ENCODE measurements at places on chromosomes 5 and 9.

DNA sequence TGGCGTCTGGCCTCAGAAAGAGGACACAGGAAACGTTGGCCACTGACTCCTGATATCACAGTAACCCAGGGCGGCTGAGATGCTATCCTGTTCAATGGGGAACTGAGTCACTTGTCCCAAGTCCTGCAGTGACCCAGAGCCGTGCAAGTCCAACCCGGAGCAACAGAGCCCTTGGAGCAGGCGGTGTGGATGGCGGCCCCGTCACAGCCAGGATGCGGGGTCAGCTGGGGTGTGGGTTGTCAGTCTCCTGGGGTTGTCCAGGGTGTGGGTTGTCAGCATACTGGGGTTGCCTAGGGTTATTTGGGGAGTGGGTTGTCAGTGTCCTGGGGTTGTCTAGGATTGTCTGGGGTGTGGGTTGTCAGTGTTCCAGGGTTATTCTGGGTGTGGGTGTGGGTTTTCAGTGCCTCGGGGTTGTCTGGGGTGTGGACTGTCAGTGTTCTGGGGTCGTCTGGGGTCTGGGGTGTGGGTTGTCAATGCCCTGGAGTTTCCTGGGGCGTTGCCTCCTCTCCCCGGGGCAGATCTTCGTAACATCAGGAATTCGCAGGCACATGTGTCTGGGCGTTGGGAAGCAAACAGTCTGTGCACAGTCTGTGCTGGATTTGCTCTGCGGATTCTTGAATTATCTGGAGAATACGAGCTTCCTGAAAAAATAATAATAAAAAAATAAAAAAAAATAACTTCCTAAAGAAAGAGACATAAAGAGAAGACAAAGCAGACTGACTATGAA, 257.5 kb downstream of the PARP8 start:
- DNase-seq, result no peak

GRCh38 chr5:140576776-140577201, 12.2 kb downstream of the SLC35A4 start:
- no peak for DNase-seq

DNA sequence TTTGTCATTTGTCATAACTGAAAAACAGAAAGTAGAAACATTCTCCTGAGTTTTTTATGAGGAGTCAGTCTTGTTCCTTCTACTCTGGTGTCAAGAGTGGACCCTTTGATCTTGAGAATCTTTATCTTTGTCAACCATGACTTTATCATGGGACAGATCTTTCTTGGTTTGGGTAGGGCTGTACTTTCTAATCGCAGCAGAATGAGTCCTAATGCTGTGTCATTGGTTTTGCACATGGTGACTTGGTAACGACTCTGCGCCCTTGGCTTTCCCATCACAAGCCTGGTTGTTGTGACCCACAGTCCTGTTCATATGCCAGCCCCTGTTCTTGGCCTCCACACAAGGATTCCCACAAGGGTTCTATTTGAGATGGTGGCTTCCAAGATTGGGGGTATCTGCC, 45.6 kb downstream of the AOPEP start:
- no peak for DNase-seq

GRCh38 chr5:58450811-58451629, 8.9 kb downstream of the PLK2 start:
- no peak for DNase-seq

GRCh38 chr5:139474890-139475791, 4.3 kb downstream of the SMIM33 start:
- no peak for DNase-seq

DNA sequence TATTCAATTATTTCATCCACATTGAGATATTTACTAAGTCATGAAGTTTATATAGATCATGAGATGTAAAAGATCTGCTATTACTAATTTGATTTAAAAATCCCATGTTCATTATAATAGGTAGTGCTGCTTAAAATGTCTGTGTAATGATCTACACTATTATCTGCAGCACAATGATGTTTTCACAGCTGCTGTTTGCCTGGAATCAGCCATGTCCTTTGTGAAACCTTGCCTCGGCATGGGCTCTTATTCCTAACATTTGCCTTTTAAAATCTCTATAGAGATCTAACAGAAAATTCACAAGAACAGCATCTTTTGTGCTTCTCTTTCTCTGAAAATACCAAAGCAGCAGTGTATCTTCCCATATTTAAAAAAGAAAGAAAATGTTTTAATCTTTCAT, 444.6 kb downstream of the PTPRD start:
- DNase-seq, result no peak

GRCh38 chr5:139646912-139647505, 1.1 kb upstream of the CXXC5 start:
- no peak for DNase-seq

GRCh38 chr9:102778746-102779145, 216.4 kb upstream of the CYLC2 start:
- peak; percentile 4 for DNase-seq

DNA sequence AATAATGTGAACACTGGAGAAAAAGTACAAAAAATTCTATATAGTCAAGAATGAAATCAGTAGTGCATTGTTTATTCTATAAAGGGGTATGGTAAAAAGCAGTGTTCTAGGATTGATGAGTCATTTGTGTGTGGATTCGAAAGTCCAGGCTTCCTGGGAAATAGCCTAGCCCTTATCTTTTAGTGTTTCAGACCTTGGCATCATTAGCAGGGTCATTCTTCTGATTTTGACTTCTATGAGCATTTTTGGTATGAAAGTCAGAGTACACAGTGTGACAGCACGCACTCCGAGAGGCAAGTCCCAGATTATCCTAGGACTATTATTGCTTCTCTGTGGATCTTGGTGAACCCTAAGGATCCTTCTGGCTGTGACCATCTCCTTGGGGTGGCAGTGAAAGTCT, 16.9 kb downstream of the PCSK5 start:
- peak; percentile 39 for DNase-seq

DNA sequence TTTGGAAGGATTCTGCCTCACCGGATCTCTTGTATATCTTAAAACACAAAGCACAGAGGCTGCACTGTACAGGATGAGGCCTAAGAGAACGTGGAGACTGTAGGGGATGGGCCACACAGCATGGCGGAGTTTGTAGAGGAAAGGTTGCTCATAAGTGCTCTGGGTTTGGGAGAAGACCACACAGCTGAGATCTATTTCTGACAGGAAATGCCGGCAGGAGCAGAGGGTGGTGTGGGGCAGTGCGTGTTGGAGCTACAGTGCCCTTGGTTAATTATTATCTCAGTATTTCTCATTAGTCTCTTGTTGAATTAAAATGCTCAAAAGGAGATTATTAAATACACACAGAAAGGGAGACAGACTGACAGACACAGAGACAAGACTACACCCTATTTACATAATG, 9.6 kb downstream of the PALM2AKAP2 start:
- DNase-seq, result no peak

DNA sequence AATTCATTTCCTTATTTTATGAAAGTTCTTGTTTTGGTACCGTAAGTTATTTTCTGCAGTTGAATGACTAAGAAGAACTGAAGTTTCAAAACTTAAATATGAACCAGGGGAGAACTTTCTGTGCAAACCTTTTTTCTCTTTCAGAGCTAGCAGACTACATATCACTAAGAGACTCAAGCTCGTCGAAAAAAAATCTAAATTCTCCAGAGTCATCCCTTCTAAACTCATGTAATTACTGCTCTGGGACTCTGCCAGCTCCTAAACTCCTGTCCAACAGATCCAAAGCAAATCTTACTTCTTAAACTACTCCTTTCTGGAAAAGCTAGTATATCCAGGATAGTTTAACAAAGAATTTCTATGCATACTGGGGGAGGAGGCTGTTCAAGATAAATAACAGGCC, 87.0 kb upstream of the NR5A1 start:
- DNase-seq, result no peak

GRCh38 chr5:131256507-131256823, 7.4 kb upstream of the CDC42SE2 start:
- no peak for DNase-seq

- no peak for DNase-seq
Observed at GRCh38 chr9:88965473-88965872, 25.8 kb upstream of the S1PR3 start.

DNA sequence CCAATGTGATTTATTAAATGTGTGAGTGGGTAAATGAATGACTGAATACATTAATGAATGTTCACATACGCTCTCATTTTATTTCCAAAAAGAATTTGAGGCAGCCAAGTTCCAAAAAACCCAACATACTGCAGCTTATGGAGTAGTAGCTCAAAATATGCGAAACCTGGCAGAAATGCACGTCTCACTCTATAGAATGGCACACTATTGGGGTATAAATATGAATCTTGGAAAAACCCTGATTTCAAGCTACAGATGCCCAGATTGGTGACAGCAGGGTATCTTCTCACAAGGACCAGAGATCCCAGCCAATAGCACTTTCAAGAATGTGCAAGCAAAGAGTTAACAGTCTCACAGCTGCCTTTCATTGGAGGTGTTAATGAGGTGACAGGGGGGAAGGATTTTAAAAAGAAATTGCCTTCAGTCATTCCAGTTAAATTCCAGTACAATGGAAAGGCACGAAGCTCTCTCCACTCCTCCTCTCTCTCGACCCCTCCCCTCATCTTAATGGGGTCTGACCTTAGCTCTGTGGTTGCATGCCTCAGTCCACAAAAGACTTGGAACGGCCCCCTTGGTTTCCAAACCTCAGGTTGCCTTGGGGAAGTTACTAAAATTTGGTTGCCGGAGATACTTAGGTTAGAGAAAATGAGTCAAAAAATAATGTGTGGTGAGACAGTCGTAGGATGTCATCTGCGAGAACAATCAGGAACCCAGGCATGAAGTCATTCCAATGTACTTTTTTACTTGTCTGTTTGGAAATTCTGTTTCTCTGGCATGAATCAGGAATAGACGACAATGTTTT, 307.4 kb downstream of the NFIB start:
- no peak for DNase-seq

DNA sequence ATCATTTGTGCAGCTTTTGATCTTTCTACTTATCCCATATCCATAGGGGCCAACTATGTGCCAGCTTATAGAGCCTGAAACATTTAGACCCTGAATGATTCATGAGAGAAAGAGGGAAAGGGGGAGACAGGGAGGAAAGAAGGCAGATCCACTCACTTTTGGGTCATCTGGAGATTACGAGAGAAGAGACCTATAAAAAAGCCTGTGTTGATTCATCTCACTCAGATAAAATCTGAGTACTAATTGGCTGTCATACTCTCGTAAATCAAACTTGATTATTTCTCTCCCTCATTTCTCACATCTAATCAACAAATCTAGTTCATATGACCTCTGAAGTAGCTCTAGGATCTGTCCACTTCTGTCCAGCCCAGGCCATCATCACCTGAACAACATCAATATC, 137.1 kb downstream of the ARL15 start:
- no peak for DNase-seq

- DNase-seq, result no peak
Observed at GRCh38 chr9:106324591-106325280, 538.2 kb upstream of the ZNF462 start.

DNA sequence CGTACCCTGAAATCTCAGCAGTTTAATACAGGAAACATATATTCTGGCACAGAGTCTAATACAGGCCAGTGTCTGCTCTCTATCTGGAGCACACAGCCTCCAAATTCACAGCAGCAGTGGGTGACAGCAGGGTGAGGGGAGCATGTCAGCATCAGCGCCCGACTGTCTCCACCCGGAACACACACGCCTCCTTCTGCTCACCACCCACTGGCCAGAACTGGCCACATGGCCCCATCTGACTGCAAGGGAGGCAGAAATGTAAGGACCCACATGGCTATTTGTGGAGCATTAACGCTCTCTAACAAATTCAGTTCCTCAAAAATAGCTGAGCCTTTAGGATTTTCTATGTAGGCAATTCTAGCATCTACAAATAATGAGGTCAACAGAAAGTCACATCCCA, 24.6 kb downstream of the UBE2QL1 start:
- no peak for DNase-seq

GRCh38 chr5:78735834-78736463, 87.4 kb upstream of the LHFPL2 start:
- no peak for DNase-seq

DNA sequence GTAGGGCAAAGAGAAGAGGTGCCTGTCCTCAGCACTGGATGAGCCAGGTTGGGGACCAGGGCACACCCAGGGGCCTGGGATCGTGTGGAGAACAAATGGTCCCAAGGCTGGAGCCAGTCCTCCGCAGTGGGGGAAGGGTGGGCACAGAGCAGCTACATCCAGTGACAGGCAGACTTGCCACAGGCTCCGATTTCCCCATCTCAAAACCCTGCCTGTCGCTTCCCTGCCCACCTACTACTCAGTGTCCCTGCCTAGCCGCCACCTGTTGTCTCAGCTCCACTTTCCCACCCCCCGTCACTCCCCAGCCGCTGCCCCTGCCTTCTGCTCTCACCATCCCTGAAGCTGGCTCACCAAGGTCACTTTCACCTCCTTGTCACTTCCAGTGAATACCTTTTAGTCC, 13.9 kb upstream of the ENHO start:
- no peak for DNase-seq

DNA sequence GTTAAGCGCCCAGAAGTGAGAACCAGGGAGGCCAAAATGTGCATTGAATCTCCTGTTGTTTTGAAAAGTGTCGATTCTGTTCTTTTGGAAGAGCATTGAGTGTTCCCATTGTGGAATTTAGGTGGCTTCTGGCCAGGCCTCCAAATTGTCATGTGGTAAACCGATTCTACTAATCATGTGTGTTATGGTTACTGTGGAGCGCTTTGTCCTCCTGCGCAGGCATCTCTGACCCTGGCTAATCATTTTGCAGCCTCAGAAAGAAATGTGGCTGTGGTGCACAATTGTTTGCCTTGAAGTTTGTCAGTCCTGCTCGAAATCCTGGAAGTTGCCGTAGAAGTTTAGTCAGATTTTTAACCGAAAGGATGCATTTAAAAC, 121.3 kb downstream of the RASGRF2 start:
- no peak for DNase-seq

- DNase-seq, result no peak
Observed at GRCh38 chr9:2616692-2617377, 4.8 kb upstream of the VLDLR start.

- DNase-seq, result no peak
Observed at GRCh38 chr5:75466006-75466716, 45.3 kb downstream of the CERT1 start.

DNA sequence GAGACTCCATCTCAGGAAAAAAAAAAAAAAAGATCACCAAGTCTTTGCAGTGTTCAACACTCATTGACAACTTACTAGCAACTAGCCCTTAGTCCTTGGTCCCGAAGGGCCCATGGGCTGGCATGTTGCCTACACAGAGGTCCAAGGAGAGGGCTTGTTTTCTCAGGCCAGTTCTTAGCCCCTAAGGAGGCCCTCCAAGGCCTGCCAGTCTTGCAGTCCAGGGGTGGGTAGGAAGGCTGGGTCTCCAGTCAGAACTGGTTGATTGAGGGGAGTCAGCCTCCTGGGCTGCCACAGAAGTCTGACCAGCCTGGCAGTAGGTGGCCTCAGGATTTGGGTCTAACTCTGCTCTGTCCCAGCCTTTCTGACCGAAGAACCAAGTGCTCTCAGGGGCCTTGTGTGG, 32.7 kb downstream of the IER5L start:
- no peak for DNase-seq

GRCh38 chr9:137016436-137016835, 11.6 kb downstream of the ABCA2 start:
- DNase-seq, result no peak

DNA sequence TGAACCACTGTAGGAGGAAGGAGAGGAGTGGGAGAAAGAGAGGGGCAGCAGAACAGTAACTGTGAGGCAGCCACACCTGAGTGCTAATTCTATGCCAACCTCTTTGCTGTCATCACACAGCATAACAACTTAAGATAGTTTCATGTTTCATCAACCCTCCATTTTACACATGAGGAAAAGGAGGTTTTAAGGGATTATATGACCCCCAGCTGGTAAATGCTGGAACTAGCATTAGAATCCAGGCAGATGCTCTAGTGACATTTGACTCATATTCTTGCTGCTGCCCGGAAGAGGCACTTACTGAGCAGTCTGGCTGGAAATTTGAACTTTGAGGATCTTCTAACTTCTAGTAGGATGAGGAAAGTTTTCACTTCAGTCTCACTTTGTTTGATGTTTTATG, 24.1 kb upstream of the VLDLR start:
- no peak for DNase-seq
